RWPE1 (cell line): ENCODE measurements at places on chromosomes 5 and 9.

DNA sequence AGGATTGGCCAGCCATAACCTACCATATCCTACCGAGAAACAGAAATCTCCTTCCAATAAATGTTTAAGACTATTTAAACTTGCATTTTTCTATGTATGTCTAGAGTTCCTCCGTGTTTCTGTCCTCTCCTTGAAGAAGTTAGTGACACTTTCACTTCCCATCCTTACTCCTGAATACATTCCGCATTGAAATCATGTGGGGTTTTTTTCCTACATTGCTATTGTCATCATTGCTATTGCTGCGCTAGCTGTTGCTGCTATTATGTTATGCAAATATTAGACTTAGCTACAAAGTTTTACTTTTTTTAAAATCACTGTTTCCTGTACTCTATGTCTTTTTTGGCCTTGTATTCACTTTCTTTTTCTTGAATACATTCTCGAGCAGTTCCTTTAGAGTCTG, 83.3 kb upstream of the NEK6 start:
- no peak for DNase-seq

DNA sequence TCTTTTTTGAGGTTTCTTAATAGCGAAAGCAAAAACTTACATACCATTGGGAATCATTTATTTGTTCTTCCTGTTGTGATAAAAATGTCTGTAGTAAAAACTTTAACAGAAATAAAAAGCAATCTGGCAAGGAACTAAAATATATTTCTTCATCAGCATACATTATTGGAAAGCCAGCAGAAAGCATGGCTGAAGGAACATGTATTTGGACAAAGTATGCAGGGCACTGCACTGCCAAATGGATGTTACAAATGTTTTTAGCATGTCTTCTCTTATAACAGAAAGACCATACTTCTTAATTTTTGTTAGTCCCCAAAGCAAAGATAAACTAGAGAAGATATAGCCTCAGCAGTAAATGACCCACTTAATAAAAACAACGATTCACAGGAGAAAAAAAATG, 80.5 kb downstream of the SMIM15 start:
- DNase-seq, result no peak

- DNase-seq, result no peak
Measured at GRCh38 chr5:111563031-111563822, 50.9 kb upstream of the STARD4 start.

- DNase-seq, result no peak
Measured at GRCh38 chr9:7871977-7872730, 72.6 kb upstream of the DMAC1 start.

GRCh38 chr5:76956033-76956432, 3.2 kb downstream of the CRHBP start:
- no peak for DNase-seq

DNA sequence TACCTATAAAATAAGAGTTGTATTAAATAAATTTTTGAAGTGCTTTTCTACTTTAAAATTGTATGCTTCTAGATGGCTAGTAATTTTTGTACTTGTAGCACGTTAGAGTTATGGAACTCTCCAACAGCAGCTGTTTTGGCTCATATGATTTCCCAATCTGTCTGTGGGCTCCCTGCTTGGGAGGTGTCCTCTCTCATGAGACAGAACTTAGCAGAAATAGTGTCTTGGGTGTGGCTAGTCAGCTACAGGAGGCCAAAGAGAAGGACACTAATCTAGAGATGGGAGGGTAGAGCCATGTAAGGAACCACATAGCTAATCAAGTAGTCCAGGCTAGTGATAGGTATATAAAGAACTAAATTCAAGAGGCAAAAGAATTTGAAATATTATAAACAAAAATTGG, 78.4 kb upstream of the DAB2 start:
- no peak for DNase-seq

- DNase-seq, result no peak
Measured at GRCh38 chr9:83649515-83649914, 26.6 kb downstream of the IDNK start.

DNA sequence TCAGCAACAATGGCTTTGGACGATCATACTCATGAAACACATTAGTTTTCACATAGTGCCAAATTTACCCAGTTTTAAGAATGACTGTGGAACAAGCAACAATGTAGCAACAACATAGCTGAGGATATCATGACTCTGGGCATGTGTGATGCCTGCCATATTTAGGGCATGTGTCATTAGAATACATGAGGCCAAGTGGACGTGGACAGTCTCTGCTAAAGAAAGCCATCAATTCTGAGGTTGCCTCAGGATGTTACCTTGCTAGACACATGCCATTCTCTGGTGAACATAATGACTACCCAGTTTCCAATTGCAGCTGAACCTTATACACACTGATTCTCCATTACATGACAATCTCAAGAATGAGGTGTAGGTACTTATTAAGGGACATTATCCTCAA, 103.3 kb upstream of the ADAMTS19 start:
- DNase-seq, result no peak

DNA sequence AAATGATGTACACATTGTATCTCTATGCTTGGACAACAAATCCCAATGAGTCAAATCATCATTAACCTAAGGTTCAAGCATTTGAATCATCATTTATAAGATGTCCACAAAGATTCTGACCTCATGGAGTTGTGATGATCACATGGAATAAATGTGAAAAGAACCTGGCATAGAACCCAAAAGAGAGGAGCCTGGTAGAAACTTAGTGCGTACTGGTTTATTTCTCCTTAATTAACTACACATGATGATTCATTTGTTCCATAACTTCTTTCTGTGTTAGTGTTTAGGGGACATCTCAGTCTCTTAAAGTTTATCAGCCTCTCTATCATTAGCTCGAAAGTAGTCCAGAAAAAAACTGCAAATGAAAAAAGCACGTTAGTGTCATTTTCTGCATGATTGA, 411.6 kb downstream of the BRINP1 start:
- DNase-seq, result no peak

DNA sequence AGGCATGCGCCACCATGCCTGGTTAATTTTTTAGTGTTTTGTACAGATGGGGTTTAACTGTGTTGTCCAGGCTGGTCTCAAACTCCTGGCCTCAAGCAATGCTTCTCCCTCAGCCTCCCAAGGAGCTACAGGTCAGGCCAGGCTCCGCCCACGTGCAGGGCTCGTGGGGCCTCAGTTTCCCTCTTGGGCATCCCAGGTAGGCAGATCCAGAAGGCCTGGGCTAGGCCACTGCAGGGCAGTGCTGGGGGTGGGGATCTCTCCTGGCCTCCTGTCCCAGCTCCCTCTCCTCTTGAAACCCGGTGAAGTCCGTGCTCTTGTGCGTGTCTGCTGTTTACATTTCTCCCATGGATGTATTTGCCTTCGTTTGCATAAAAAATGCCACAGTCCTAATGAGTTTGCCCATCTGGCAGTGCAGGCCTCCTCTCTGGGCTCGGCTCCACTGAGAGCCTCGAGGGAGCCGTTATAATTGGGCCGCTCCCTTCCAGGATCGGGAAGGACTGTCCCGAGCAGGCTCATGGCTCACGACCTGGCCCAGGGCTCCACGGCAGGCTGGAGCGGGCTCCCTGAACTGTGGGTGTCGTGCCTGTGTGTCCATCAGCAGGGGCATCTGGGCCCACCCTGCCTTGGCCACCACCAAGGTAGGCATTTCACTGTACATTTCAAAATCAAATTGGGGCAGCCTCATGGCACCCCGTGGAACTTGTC, 52.6 kb upstream of the RUFY1 start:
- no peak for DNase-seq

- DNase-seq, result no peak
Measured at GRCh38 chr9:2227144-2227867, 212.2 kb downstream of the SMARCA2 start.

DNA sequence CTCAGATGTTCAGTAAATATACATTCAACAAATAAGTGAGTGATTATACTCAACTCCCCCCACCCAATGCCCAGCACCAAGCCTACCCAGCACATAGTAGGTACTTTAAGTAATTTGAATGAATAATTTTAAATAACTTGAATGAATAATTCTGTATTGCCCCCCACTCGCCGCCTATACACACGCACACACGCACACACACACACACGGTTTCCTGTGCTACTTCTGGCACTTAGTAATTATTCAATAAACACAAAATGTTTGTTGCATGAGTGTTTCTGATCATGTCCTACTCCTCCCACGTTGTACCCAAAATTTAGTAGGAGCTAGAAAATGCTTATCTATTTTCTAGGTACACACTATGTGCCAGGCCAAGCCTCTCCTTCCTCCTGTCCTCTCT, 16.2 kb downstream of the PCDH12 start:
- DNase-seq, result no peak

DNA sequence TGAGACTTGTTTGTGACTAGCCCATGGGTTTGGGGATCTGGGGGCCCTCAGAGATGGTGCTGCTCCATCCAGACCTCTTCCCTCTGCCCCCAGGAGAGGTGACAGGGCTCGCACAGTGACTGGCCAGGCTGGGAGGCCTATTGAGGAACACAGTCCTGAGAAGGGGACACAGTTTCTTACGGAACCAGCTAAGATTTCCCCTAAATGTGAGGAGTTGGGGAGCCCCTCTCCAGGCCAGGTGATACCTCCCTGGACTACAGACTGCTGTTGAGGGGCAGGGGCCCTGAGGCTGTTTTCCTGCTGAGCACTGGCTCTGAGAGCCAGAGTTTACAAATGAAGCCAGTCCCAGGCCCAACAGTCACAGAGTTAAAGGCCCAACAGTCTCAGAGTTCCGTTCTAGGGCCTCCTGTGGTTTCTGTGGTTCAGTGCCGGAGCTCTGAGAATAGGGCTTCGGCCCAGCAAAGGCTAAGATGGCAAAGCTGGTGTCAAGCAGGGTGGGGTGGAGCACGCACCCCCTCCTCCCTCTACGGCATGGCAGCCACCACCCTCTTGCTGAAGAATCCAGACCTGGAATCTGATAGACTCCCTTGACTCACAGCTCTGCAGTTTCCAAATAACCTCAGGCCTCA, 1.1 kb upstream of the SEMA4D start:
- no peak for DNase-seq

GRCh38 chr5:104942735-104943134, 1380.1 kb upstream of the NUDT12 start:
- no peak for DNase-seq

DNA sequence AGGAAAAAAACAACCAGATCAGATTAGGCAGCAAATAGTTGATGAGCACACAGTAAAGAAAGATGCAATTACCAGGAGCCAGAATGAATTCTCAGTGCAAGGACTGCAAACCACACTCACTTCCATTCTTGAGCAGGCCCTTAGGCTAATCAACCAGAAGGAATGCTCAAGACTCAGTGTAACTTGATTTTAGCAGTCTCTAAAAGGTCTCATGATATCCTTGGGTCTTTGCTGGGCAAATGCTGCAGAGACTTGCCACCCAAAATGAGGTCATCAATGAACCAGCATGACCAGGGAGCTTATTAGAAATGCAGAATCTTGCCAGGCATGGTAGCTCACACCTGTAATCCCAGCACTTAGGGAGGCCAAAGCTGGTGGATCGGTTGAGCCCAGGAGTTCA, 20.1 kb upstream of the TMEM245 start:
- no peak for DNase-seq

- no peak for DNase-seq
Measured at GRCh38 chr5:102782217-102782872, 27.2 kb downstream of the PAM start.

DNA sequence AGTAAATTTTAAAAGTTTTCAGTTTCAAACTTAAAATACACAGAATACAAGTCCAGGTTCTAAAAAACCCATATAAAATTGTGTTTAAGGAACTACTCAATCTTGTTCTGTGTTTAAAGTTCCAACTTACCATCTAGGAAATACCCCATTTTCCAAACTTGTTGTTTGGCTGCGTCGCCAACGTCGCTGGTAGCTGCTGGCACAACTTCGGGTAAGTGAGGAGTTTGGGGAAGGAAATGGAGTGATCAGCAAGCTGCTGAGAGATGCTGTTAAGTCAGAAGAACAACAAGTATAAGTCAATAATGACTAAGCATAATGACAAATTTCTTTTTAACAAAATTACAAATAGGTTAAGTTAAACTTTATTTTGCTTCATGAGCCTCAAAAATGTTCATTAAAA, 71.3 kb upstream of the RAPGEF6 start:
- no peak for DNase-seq

- DNase-seq, result no peak
Measured at GRCh38 chr9:116285320-116285719, 131.7 kb downstream of the PAPPA start.

GRCh38 chr5:117357886-117358285, 783.3 kb upstream of the SEMA6A start:
- DNase-seq, result no peak

DNA sequence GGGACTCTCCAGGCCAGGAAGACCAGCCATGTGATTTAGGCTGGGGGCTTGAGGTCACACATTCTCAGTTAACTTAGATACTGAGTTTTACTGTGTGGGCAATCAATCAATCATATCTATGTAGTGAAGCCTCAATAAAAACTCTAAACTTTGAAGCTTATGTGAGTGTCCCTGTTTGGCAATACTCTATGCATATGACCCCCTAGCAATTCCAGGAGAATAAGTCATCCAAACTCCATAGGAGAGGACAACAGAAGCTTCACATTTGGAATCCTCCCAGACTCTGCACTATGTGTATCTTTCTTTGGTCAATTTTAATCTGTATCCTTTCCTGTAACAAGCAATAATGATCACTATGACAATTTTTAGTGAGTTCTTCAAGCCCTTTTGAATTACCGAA, 216.8 kb upstream of the RGMB start:
- DNase-seq, result no peak

- peak; percentile 52 for DNase-seq
Measured at GRCh38 chr5:103258957-103259704, 568 bp downstream of the MACIR start.

DNA sequence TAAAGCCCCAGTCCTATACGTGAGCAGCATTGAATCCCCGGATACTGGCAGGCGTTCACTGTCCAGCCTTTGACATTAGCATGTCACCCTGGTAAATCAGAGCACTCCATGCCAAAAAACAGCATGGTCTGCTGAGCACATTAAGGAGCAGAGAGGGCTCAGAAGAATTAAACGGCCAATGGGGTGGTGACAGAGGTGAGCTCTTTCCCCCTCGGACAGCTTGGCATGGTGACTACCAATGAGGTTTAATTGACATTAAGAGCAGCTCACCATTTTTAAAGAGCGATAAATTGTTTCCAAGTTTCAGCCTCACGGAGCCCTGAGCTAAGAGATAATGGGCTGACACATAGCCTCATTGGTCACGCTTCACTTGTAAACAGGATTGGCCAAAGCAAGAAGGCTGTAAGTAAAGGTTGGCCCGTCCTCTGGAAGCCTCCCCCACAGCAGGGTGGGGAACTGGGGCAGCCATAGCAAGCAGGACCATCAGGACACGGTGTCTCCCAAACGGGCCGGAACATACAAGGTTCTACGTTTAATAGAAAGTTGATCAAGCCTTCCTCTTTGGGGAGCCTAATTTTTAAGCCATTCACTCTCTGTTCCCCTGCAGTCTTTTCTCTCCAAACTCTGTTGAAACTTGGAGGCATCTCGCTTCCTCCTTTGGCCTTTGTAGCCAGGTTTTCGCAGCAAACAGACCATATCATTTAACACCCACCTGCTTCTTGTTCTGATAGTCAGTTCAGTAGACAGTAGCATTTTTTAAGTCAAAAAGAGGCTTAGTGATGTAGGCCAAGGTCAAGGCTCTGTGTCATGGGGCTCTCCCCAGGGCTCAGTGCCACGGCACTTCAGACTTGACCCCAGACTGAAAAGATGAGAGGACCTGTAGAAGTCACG, 25.9 kb downstream of the QRFP start:
- no peak for DNase-seq

- peak; percentile 30 for DNase-seq
Measured at GRCh38 chr5:179836225-179837019, 15.7 kb downstream of the SQSTM1 start.
